Stimulated activated CD4-positive, alpha-beta T cell treated with anti-CD3 and anti-CD28 coated beads, Interleukin-1b, Interleukin-23, amount 100 ng/mL, for 1 hour (primary cell): ENCODE measurements at places on chromosomes 4 and X.
A peak's percentile ranks its signal among the peaks of the same experiment; 100 is the strongest.

DNA sequence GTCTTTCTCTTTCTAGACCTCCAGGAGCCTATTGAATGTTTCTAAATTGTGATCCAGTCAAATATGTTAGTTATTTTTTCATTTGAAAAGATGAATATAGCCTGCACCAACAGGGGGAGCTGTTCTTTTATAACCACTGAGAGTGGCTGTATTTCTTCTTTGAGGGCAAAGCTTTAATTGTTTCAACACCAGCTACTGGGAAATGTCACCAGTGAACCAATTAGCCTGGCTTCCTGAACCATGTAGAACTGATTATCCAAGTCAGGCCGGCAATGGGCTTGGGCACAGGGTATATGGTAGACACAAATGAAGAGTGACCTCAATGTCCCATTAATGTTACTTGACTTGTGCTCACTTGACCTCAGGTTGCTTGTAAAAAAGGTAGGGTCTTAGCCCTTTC lies 4.8 kb upstream of the DAPP1 start:
- peak; percentile 18 for DNase-seq

DNA sequence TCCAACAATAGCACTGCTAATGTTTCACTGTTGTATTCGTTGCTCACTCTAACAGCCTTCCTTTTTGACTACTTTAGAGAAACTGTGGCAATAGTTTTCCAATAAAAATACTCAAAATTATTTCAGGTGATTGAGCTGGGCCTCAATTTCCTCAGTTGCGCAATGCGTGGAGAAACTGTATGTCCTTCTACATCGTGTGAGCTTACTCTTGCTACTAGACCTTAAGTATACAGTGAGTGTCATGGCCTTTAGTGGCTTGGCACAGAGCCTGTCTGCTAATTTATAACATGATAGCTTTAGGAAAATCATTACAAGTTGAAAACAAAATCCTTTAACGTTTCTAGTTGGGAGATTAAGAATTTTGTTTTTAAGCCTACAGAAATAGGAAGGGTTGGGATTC lies 114.5 kb downstream of the COL4A6 start:
- no peak for DNase-seq

- no peak for DNase-seq
Measured at GRCh38 chrX:118727686-118728339, 407 bp downstream of the IL13RA1 start.

DNA sequence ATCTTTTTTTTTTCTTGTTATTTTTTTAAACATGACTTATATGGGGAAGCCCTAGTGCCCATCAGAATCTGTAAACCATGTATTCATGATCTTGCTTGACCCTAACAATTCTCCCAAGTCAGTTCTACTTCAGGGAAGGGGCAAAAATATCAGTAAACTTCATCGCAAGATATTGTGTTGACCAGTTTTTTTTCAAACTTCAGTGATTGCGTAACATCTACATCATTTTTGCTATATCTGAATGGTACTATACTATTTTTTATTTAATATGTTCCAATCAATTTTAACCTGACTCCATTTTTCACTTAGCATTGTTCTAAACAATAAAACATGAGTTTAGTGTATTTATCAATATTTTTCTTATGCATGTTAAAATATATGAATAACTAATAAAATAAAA lies 221.2 kb downstream of the NKX6-1 start:
- no peak for DNase-seq

DNA sequence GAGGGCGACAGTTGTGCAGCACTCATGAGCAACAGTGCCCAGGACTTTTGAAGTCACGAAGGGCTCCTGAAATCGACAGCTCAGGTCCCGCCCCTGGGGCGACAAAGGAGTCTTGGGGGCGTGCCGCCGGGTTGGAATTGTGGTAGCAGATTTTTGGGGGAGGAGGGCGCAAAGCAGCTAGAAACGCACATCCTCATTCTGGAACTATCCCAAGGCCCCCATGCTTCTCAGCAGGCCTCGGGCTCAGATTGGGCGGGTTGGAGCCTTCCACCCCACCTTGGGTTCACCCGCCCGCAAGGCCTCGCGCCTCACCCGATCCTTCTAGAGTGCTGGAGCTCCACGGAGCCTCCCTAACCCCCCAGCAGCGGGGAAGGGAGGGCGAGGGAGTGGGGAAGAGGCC lies 85.5 kb downstream of the HPRT1 start:
- DNase-seq, result no peak
